Activated T-helper 1 cell treated with Interleukin-2 at 50 U/mL for 16 hours (primary cell): ENCODE measurements at places on chromosomes 11 and 22.

GRCh38 chr11:40207416-40207815 is 1252.0 kb downstream of the LRRC4C start:
- DNase-seq = no peak

DNA sequence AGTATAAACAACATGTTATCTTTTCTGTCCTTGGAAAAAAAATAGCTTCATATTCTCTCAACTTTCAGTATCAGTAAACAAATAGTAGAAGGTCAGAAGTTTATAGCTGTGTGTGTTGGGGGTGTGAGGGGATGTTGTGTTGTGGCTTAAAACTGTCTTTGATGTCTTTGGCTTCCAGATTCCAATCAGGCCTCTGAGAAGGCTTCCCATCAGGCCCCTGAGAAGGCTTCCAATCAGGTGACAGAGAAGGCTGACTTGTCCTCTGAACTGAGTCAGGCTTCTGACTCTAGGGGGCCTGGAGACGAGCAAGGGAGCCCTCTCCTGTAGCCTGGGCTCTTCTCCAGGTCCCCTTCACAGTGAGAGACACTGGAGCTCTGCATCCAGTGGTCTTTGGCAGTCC is 9.3 kb downstream of the MTFP1 start:
- no peak for DNase-seq

DNA sequence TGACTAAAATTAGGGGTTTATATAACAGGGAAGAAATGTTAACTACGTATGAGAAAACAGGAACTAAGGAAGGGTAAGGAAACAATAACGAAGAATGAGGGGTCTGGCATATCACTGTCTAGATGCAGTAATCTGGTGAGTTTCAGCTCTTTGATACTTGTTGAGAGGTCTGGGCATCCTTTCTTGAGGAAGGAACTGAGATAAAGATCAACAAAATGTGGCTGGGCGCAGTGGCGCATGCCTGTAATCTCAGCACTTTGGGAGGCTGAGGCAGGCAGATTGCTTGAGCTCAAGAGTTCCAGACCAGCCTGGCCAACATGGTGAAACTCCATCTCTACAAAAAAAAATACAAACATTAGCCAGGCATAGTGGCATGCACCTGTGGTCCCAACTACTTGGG is 2.7 kb downstream of the DCDC1 start:
- DNase-seq = no peak

DNA sequence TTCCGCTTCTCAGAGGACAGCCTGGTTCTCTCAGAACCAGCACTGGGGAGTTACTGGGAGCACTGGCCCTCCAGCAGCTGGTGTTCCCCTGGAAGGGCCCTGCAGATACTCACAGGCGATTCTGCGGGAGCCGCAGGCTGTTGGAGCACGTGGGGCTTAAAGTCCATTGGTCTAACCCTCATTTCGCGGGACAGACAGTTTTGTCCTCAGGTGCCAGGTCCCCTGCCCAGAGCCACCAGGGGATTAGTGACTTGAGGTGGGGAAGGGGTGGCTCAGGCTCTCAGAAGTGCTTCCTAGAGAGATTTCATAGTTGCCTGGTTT is 53.9 kb downstream of the CACNA1I start:
- DNase-seq = no peak

GRCh38 chr11:111162305-111162704 is 83.2 kb upstream of the POU2AF2 start:
- DNase-seq = no peak

DNA sequence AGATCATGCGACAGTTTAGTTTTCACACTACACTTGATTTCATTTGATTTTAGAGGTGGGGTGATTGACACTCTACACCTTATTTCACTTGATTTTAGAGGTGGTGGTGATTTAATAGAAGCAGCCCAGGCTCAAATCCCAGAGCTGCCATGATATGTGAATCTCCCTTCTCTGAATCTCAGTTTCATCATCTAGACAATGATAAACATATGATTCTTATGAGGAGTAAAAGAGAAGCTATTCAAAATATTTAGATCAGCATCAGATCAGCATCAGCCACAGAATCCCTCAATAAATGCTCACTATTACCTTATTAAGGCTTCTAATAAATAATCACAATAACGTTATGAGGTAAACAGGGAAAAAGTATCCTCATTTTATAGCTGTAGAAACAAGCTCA is 98.8 kb downstream of the MSANTD4 start:
- DNase-seq = no peak

- DNase-seq = no peak
Observed at GRCh38 chr11:34353881-34354280, 3.9 kb downstream of the ABTB2 start.

GRCh38 chr22:45891471-45891995 is 85.4 kb downstream of the WNT7B start:
- no peak for DNase-seq

DNA sequence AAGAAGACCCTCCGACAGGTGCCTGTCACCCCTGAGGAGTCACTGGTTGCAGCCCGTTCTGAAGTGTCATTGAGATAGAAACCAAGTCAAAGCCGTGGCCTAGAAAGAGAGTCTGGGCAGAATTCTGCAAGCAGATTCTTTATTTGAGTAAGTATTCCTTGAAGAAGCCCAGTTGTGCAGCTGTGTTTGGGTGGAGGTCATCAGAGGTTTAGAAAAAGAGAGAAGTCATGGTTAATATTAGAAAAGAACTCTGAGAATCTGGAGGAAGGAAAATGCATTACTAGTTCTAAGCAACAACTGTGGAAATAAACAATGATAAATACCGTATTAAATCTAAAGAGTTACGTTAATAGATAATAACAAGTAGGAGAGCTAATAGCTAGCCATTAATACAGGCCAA is 118.8 kb upstream of the KIRREL3 start:
- no peak for DNase-seq

DNA sequence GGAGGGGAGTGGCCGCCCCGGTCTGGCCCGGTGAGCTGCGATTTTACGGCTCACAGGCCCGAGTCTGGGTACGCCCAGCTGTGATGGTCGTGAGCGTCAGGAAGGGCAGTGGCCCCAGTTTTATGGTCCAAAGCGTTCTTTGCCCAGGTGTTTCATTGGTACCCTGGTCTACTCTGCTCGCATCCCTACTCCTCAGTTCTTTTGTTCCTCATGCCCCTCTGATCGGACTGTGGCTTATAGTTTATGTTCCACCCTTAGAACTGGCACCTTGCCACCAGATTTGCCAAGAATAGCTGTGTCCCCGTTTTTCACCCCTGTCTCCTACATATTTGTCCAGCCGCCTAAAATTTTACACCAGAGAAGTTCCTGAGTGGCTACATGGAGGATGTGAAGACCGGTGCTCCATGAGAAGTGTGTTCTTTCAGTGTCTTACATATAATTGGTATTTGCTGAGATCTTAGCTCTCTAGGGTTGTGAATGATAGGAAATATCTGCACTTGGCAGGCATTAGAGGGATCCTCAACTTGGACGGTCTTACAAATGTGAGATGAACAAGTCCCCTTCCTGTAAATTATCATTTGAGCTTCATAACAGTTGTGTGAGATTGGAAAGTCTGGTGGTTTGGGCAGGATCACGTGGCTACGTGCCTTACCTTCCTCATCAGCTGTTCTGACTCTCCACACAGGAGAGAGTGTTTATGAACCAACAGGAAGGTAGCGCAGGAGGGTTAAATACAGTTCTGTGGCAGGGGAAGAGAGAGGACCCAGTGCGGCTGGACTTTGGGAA is 1.1 kb downstream of the PANX1 start:
- no peak for DNase-seq

DNA sequence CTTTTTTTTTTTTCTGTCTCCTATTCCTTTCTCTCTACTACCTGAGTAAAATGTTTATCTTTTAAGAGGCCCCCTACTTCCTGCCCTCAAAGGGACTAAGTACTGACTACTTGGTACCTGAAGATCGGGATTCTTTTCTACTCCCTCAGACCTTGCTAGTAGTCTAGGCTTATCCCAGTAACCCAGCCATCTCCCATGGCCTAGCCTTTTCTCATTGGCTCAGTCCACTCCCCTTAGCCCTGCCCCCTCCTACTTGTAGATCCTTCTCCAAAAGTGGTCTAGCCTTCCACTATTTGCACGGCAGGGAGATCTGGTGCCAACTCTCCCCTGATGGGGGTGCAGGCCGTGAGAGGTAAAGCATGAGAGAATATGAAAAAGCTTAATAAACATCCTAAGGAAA is 133.7 kb downstream of the RCN1 start:
- no peak for DNase-seq

DNA sequence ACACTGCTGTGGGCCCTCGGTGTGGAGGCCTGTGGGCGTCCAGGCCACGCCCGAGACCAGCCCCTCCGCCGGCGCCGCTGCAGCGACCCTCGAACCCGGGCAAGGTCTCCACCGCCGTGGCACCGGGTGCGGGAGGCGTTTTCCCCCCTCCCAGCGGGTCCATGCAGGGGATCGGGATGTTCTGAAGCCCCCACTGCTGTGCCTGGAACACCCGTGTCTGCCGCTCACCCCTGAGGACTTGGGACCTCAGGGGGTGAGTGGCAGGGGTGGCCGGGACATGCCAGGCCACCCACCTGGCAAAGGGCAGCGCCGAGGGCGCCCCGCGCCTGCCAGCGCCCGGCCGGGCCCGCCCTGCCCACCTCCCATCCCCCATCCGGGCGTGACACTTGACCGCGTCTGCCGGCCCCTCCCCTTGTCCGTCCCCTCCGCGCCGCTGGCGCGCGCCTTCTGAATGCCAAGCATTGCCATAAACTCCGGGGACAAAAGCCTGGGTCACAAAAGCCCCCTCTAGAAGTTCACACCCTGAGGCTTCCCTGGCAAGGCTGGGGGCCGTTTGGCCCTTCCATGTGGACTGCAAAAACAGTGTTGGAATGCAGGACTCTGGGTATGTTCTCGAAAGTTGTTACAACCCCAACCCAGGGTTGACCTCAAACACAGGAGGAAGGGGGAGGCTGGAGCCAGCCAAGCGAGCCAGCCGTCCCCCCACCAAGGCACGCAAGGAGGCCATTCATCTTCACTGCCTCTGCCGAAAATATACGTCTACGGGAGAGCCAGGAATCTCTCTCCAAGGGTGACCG is 819 bp upstream of the KCNQ1OT1 start:
- no peak for DNase-seq

GRCh38 chr11:81255895-81256294 is 1477.8 kb downstream of the FAM181B start:
- no peak for DNase-seq

GRCh38 chr22:24181088-24181995 is at the start of gene SUSD2:
Gene SUSD2, plus strand, starts transcription at chr22:24181487. Its CDS starts 33 bp downstream, at chr22:24181520.
- DNase-seq = no peak

- DNase-seq = no peak
Observed at GRCh38 chr22:26139310-26139709, 30.0 kb upstream of the SEZ6L start.

GRCh38 chr22:21873619-21874018 is 6.2 kb upstream of the MAPK1 start:
- no peak for DNase-seq

DNA sequence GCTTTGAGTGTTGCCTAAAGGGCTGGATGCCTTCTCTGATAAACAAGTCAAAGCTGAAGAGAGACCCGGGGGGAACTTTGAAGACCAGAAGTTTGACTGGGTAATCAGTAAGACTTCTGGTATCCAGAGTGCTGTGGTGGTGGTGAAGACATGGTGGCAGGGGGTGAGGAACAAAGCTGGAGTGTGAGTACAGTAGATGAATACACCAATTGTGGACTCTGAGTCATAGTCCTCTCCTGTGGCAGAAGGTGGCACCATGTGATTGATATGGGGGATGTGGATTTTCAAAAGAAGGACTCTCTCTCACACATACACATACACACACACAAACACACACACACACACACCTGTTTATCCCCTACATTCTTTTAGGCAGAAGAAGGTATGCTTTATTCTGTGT is 12.3 kb downstream of the MS4A6A start:
- no peak for DNase-seq

DNA sequence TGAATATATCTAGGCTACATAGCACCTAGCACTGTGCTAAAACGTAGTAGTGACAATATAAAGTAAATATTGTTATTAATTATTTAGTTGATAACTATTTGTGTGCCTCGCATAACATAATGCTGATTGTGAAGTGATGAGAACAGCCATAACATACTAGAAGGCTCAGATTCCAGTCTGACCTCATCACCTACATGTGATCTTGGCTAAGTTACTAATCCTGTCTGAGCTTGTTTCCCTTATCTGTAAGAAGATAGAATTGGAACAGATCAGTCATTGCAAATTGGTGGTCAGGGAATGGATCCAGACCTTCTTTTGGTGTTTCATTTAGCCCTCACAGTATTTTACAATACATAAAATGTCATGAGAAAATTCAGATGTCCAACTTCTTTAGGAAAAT is 103.4 kb upstream of the SEZ6L start:
- DNase-seq = no peak

DNA sequence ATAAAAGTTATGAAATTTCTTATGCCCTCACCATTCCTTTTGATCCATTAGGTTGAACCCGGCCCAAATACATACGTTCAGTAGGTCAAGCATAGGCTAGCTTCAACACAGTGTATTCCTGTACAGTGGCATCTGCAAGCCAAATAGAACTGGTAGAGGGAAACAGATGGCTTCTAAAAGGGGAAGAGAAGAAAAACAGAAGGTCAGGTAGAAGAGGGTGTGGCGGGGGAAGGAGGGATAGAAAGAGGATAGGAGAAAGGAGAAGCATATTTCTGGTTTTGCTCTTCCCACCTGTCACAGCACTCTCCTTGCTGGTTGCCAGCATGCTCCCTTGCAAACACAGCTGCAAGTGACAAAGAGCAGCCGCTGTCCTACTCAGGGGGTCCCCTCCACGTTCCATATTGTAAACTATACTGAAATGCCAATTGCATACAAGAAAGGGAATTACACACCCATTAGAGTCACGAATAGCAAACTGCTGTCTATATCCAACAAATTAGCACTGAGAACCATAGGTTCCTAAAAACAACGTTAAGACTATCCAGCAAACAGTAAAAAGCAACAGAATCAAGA is 71.8 kb downstream of the PHF21A start:
- DNase-seq = no peak

GRCh38 chr11:68021167-68021787 is 9.2 kb upstream of the NDUFS8 start:
- no peak for DNase-seq

- DNase-seq = no peak
Observed at GRCh38 chr11:19878520-19878919, 165.9 kb downstream of the NAV2 start.

DNA sequence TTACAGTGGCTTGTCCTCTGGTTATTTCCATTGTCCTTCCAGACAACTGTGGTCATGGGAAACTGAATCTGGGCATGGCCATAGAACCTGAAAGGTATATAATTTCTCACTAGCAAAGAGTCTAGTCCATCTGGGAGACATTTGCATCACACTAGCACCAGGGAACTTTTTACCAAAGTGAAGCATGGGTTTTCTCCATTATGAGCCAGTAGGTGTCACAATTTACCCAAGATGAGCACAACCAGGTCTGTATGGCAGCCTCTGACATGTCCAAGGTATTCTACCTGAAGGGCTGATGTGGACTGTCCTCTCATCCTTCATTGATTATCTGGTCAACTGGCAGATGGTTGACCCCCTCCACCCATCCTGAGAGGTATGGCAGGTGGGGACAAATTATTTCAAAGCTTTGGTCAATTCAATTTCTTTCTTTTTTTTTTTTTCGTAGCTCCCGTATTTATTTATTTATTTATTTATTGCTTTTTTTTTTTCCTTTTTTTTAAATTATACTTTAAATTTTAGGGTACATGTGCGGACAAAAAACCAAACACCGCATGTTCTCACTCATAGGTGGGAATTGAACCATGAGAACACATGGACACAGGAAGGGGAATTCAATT is 425.9 kb downstream of the TMEM135 start:
- no peak for DNase-seq
